ENCODE measurements at places on chromosomes 2 and 18.

DNA sequence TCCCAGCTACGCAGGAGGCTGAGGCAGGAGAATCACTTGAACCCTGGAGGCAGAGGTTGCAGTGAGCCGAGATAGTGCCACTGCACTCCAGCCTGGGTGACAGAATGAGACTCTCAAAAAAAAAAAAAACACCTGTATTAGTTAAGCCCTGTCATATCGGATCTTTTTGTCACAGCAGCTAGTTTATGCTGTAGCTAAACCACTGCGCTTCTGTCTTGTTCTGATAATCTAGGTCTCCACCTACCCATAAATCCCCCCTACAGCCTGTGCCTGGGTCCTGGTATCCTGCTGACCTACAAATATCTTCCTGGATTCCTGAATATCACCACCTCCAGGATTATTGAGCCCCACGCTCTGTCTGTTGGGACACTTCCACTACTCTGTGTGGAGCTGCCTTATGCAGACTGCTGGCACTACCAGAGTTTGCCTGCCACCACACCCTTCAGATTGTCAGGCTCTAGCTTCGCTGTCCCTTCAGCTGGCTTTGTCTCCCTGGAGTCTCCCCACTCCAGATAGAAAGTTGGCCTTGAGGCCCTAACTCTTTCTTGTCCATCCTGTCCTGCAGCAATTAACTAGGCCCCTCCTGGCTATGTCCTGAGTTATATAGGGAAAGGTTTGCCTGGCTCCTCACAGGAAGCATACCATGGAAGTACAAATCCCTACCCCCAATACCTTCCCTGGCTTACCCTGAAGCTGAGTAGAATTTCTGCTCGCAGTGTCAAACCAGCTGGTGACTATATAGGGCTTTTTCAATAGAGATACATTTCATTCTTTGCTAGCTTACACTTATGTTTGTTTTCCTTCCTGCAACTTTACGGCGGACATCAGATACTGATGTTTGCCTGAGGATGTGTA lies 136.0 kb upstream of the SERTAD2 start:
- DNase-seq: no peak

GRCh38 chr2:162009543-162009942 lies 64.5 kb downstream of the DPP4 start:
- no peak for DNase-seq

DNA sequence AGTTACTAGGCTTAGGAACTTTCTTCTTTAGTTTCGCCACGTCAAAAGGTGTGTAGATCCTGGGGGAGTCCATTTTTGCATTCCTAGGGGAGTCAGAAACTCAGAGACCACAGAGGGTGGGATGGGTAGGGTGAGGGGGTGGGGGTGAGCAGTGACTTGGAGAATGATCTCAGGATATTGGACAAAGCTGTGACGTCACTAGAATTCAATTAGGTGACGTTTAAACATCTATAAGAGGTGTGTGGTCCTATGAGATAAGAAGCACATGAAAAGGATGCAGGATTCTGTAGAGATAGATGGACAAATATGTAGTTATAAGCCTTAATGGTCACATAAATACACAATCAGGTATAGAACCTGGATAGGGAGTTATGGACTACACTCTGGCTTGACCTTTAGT lies 21.5 kb downstream of the SLC4A3 start:
- DNase-seq: no peak

DNA sequence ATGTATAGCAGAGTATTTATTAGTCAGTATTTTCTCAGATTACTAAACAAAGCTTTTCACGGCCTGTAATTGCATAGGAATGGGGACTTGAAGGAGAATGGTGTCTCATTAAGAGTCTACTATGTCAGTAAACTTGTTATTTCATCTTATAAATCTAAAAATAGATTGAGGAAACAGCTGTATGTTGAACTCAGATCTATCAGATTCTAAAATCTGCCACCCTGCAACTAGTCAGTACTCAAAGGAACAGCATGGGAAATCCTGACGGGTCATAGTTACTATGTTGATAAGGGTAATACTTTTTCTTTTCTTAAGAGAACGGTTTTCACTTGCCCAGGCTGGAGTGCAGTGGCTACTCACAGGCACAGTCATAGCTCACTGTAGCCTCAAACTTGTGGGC lies 70.2 kb upstream of the EMILIN2 start:
- no peak for DNase-seq

DNA sequence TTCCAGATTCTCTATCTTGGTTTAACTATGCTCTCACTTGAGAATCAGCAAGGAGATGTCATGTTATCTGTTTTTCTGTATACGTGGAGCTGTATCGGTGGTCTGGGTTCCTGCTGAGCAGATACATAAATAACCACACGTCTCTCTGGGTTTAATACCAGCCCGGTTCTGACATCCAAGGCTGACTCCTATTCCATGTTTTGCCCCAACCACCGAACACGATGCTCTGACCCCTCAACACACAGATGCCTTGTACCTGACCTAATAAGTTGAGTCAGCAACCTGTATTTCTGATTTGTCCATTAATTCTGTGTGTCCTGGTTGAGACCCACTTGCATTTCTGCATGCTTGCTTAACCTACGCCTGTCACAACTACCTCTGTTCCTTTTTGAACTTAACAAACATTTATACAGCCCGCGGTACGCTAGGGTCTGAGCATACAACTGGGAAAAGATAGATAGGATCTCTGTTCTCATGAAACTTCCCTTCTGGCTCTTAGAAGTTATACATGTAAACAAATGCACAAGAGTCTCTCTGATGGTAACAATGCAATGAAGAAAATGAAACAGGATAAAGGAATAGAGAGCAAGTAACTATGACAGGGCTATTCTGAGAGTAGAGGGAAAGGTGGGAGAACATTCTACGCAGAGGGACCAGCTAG lies 480.4 kb downstream of the PARD3B start:
- DNase-seq: no peak

- DNase-seq: no peak
Observed at GRCh38 chr2:42127425-42128424, 41.4 kb upstream of the EML4 start.

- DNase-seq: no peak
Observed at GRCh38 chr2:12168791-12169388, 422.5 kb downstream of the LPIN1 start.

- no peak for DNase-seq
Observed at GRCh38 chr2:151085181-151085611, 176.5 kb downstream of the RBM43 start.

- DNase-seq: no peak
Observed at GRCh38 chr2:44515416-44515815, 153.7 kb downstream of the CAMKMT start.

DNA sequence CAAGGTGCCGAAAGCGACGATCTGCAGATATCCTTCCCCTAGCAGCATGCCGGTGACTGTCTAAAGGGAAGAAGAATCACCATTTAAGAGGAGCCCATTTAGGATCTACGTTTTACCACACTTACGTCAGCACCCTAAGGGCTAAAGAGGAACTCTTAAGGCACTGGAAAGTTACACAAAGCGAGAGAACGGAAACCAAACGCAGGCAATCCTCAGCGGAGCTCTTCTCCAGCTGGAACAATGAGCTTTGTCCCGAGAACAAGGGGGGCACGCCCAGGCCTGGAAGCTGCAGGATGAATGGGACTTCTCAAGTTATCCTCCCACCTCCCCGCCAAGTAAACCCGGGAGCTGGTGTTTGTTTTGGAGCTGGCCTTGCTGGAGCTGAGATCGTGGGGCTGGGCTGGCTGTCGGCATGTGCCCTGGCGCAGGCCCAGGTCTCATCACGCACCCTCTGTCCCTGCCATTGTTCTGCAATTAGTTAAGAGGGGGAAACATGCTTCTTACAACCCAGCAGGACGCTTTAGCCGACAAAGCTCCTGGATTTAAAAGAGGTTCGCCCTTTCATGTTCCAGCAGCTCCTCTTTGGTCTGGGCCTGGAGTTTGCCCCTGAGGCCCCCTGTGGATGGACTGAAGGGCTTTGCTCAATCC lies 36.4 kb downstream of the PXDN start:
- DNase-seq: no peak

- no peak for DNase-seq
Observed at GRCh38 chr18:23902396-23902795, 112.2 kb upstream of the TTC39C start.

DNA sequence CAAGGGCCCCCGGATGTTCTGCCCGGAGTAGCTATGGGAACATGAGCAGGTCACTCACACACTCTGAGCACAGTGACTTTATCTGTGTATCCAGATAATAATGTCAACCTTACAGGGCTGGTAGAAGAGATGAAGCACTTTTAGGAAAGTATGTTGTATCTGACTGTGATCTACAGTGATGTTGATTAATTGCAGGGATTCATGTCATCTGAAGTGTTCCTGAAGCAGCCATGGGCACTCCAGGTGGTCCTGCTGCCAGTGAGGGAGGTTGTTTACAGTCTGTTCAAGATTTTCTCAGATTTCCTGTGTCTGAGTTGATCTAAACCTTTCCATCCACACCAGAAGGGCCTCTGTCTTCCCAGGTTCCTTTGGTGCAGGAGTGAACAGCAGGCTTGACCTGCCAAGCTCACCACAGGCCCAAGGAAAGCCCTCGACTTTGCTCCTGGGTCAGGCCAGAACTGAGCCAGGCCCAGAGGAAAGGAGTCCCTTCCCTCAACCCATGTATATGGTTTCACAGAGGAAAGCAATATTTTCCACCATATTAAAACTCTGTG lies 28.0 kb downstream of the KIAA2012 start:
- no peak for DNase-seq

DNA sequence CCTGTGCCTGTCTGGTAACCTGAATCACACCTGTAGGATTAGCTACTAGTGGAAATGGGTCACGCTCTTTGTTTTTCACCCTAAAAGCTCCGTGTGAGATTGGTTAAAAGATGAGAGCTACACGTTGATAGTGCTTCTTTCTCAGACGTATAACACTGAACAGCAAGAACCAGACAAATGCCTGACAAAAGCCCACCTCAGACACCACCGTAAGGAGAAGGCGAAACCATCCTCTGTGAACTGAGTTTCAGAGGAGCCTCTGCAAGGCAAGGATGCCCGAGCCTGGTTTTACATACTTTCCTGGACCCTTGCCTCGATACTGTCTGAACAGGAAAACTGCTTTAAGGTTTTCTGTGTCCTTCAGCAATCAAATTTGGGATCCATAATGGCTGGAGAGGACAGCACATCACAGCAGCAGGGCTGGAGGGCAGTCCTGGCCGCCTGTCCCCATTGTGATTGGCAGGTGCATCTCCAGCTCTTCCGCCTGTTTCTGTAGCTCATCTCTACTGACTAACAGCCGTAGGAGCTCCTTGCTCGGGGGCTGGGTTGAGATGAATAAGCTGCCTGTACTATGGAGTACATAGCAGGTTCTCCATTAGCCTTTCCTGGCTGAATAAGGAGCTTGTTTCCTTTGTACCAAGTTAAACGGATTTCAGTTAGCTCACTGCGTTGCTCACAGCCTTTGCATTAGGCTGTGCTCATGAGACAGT lies 155.5 kb downstream of the MYT1L start:
- DNase-seq: no peak

DNA sequence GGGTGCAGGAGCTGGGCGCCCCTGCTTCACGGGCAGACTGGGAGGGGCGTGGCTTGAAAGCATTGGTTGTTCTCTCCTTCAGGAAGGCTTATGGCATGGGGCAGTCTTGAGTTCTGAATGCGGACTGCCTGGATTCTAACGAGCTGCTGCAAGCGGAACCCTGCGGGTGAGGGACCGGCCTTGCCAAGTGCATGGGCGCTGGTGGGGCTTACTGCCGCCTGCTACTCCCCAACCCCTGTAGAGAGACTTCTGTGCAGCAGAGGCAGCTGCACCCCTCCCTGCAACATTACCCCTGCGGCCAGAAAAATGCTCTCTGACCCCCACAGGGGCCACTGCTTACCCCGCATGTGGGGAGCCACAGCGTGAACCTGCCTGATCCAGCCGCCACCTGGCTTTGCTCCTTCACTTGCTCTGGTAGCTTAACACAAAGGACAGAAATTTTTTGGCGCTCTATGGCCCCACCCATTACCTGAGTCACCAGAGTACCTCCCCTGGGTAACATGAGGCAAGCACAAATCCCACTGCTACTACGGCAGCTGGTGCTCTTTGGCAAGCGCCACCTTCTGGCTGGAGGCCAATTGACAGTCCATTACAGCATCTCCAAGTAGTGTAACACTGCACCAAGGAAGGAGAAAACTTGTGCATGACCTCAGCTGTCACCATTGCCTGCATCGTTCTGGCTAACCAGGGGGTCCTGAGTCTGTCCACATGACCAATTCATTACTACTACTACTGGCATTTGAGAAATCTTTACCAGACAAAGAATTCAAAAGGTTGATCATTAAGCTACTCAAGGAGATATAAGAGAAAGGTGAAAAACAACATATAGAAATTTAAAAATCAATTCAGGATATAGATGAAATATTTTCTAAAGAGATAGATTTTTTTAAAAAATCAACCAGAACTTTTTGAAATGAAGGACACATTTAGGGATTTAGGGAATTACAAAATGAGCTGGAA lies 35.4 kb downstream of the MYL12B start:
- DNase-seq: peak; percentile 91

DNA sequence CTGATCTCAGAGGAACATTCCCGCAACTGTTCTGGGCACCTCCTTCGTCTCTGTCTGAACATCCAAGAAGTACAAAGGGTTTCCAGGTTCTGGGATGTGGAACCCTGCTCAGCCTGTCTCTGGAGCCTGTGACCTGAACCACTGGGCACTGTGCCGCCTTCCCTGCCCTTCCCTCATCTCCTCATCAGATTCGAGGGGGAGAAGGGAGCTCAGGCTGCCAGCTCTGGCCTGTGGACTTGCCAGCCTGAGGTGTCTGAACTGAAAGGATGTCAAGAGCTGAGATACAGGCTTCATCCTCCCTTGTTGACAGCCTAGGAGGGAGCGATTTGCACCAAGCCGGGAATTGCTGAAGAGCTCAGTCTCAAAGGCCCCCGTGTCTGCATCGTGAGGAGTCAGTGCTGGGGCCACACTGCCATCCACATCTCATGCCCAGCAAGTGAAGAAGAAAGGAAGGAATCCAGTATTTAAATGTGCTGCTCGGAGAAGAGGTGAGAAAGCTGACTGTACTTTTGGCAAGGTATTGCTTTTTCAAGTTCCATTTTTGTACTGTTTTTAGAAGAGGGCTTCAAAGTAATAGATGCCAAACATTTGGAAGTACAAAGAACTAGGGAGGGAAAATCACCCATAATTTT lies 12.6 kb downstream of the NEU2 start:
- no peak for DNase-seq

DNA sequence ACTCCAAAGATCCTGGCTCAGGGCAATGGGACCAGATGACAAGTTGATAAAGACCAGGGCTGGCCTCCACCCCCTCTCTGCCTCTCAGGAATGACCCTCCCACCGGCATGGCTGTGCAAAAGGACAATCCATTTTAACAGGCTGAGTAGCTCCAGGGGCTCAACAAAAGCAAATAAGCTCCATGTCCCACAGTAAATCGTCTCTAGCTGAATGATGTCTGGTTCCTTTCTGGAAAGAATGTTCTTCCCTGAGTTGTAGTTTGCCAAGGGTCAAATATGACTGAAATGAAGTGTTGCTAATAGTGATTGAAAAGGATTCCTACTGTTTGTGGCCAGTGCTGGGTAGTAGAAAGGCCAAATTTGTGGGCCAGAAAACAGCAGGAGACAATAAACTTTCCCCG lies 434.4 kb upstream of the ETAA1 start:
- DNase-seq: no peak

- no peak for DNase-seq
Observed at GRCh38 chr18:26654616-26655524, 106.5 kb upstream of the KCTD1 start.
